ENCODE measurements at places on chromosomes 7 and 10.

DNA sequence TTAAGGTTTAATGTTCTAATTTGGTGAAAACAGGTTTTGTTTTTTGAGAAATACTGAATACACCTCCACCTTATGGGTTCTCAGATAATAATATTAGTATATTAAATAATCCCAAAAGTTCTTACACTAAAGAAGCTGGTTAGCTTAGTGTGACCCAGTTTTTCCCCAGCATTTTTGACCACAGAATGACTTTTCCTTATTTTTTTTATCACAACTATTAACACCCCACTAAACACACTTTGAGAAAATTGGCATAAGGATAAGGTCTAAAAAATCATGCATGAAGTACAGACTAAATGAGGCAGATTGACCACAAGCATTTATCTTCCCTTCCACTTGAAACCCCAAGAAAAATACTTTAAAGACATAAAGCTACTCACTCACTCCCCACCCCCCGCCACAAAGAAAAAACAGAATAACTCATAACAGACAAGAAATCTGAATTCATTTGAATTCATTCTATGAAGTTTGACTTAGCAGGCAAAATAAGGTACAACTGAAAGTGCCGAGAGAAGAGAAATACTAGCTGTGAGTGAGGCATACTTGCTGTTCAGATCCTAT, 49.7 kb upstream of the WNT16 start:
- DNase-seq: no peak

GRCh38 chr7:138023618-138024342, 21.9 kb upstream of the CREB3L2 start:
- no peak for DNase-seq

DNA sequence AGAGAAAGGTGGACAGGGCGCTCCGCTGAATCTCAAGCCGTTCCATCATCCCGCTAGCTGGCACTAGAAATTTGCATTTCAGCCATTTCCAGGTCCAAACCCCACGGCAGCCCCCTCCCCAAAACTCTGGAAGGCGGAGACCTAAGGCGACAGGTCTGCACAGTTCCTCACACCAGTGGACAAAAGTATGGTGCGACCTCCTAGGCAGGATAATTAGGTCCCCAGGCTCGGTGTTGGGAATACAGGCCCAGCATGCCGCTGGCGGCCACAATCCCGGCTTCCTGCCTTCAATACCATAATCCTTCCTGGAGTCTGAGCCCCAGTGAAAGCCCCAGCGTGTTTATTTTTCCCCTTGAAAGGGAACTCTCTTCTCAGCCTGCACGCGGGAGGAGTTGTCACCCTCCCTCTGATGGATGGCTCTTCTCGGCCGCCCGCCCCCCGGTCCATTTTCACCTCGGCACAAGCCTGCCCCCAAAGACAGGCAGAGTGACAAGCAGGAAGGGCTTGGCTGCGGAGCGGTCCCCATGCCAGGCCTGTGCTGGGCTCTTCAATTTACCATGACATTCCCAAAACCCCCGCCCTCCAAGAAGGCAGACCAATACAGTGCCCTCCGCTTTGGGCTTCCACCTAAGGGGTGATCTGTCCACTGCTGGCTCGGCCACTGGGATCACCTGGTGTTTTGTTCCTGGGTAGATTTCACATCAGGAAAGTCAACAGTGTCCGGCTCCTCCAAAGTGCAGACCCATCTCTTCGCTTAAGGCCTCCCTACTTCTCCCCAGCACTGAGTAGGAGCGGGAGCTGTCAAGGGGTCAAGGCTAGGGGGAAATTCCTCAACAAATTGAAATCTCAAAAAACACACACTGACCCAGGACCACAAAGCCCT, 2.2 kb downstream of the FGFR2 start:
- no peak for DNase-seq

DNA sequence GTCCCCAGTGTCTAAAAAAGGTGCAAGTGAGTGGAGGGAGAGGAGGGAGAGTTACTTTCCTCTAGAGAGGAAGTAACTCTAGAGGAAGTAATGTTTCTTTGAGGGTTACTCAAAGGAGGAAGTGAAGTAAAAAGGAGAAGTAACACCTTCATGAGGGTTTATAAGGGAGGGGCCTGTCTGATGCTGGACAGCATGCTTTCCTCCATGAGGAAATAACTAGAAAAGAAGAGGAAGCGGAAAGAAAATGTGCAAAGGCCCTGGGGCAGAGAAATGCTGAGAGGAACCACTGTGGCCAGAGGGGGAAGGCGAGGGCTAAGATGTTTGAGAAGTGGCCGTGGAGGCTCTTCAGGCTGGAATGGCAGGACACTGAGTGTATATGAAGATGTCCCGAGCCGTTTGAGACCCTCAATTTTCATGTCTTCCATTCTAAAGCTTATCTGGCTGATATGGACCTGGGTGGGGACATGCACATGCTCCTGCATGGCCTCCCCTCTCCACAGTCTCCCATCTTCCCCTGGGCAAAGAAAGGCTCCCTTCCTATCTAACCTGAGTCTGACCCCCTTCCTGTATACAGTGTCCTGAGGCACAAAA, 3.4 kb upstream of the SLC18A2 start:
- DNase-seq: no peak

- DNase-seq: no peak
These were observed 130.4 kb upstream of the STEAP4 start for GRCh38 chr7:88437132-88437531.

DNA sequence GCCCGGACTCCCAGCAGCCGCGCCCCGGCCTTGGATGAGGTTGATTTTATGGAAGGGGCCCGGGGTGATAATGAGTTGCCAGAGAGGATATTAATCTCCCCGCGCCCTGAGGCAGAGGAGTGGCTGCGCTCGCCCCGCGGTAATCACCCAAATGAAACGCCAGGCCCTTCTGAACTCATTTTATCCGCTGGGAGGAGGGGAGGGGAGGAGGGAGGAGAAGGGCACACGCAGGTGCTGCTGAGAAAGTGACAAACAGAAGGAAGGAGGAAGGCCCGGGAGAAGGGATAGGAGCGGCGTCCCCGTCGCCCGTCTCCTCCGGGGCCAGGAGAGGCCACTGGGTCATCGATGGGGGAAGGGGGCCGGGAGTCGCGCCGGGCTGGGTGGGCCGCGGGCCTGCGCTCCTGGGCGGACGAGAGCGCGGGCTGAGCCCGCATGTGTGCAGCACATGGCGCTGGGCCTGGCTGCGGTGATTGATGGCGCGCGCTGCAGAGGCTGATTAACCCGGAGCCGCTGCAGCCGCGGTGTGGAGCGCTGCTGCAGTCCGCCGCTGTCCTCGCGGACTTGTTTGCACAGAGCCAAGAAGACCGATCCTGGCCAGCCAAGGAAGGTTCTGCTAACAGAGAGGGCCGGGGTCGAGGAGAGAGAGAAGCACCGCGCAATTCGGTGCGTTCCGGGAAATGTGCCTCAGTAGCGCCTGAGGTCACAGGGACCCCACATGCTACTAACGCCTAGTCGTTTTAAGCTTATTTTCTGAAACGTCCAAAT, 6.5 kb downstream of the MNX1 start:
- DNase-seq: no peak

DNA sequence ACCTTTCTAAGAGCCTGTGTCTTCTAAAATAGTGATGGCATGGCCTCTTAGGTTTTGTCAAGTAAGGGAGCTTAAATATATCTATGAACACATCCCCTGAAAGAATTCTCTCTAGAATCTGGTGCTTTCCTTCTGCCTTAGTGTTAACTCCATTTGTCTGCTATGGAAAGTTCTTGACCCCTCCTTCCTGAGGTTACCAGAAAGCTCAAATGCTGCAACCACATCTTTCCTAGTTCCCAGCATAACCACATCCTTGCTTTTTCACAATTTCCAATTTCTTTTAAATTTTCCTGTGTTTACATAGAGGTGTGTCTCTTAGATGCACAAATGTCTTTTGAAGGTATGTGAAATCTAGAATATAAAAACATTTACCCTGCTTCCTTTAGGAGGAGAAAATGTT, 16.4 kb upstream of the GSDME start:
- DNase-seq: no peak

DNA sequence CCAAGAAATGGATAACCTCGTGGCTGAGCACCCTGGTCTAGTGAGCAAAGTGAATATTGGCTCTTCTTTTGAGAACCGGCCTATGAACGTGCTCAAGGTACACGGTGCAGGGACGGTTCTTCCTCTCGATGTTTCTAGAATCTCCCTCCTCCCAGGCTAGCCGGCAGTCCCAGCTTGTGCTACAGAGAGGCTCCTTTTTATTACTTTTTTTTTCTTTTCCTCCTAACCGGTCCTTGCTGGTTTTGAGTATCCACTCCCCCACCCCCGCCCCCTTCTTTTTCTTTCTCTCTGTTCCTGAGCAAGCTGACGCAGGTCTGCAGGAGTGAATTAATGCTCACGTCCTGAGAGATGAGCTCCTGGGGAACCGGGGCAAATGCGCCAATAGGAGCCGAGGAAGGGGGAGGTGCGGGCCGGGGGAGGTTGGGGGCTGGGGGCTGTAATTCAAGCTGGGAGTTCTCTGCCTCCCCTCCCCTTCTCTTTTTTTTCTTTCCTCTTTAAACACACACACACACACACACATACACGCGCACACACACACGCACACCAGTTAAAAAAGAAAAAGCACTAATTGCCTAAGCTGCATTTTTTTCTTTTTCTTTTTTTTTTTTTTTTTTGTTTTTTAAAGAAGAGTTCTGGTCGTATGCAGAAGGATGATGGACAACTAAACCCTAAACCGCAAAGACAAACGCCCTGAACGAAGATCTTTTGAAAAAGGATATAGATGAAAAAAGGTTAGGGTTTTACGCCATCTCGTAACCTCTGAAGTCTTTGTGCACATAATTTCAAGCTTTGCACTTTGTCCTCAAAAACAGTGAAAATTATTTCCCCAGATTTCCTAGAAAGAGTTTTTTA, 6.6 kb downstream of the CPA2 start:
- DNase-seq: no peak

All from activated CD8-positive, alpha-beta memory T cell treated with anti-CD3 and anti-CD28 coated beads for 1 hour (primary cell).